ENCODE measurements at places on chromosomes 4 and X.

- no peak for DNase-seq
Measured at GRCh38 chr4:187283201-187283955, 559.7 kb upstream of the FAT1 start.

- no peak for DNase-seq
Measured at GRCh38 chr4:15884666-15885065, 53.9 kb downstream of the FGFBP1 start.

DNA sequence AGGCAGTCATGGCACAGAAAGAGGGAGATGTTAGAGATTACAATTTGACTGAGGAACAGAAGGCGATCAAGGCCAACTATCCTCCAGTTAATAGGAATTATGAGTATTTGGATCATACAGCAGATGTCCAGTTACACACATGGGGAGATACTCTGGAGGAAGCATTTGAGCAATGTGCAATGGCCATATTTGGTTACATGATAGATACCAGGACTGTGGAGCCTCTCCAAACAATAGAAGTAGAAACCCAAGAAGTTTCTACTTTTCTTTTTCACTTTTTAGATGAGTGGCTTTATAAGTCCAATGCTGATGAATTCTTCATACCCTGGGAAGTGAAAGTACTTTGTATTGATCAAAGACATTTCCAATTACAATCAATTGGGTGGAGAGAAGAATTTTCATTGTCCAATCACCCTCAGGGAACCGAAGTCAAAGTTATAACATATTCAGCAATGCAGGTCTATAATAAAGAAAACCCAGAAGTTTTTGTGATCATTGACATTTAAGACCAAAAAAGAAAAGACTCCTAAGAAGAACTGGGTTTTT, 139.1 kb downstream of the MAB21L2 start:
- DNase-seq = no peak

- no peak for DNase-seq
Measured at GRCh38 chr4:41400296-41400695, 137.7 kb upstream of the LIMCH1 start.

DNA sequence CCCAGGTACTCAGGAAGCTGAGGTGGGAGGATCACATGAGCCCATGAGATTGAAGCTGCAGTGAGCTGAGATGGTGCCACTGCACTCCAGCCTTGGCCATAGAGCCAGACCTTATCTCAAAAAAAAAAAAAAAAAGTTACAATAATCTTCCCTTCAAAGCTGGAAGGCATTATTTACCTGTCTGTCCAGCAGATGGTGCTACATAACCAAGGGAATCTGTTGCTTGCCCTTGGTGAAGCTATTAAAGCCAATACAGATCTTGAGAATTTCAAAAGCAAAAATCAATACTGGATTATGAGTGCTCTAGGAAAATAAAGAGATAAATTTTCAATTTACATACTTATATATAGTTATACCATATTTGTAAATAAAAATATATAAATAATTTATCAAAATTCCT, 25.9 kb downstream of the PKD2 start:
- DNase-seq = no peak

DNA sequence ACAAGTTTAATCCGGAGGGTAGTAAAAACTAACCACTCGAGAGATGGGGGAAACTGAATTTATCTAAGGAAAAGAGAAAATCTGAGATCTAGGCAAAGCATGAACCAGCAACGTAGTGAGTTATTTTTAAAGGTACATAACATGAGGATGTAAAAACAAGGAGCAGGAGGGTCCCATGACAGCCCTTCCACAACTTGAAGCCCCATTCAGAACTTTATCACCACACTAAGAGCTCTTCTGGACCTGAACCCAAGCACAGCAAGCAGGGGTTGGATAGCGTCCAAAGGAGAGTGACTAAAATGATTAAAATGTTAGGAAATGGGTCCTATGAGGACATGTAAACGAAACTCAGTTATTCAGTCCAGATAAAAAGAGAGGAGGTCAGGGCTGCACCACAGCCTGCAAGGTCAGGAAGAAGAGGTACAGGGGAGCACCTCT, 16.2 kb downstream of the SH3RF1 start:
- no peak for DNase-seq

DNA sequence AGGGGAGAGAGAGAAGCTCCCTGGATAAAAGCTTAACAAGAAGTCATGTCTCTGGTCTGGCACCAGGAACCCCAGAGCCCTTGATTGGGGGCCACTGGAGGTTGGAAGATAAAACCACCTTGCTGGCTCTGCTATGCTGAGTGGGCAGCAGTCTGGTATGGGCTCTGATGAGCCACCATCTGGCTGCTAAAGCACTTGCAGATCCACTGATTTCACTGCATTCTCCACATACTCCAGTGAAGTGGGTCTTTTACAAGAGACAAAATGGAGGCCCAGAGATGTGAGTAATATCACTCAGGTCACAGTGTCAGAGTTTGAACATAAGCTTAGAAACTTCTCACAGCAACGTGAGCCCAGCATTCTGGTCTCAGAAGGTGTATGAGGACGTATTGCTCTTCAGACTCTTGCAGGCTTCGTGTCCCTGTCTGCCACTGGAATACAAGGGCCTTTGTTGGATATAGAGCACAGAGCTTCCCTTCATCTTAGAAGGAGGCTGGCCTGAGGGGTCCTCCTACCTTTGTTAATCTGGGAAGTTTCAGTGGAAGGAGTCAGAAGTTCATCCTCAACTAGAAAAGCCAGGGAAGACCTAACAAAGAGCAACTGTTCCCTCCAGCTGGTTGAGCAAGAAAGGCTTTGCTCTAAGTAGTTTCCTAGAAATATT, 11.8 kb downstream of the CLDN2 start:
- DNase-seq = no peak

- no peak for DNase-seq
Measured at GRCh38 chrX:148037020-148037419, 55.9 kb downstream of the FMR1NB start.

- no peak for DNase-seq
Measured at GRCh38 chr4:52010986-52011385, 9.2 kb downstream of the LRRC66 start.

DNA sequence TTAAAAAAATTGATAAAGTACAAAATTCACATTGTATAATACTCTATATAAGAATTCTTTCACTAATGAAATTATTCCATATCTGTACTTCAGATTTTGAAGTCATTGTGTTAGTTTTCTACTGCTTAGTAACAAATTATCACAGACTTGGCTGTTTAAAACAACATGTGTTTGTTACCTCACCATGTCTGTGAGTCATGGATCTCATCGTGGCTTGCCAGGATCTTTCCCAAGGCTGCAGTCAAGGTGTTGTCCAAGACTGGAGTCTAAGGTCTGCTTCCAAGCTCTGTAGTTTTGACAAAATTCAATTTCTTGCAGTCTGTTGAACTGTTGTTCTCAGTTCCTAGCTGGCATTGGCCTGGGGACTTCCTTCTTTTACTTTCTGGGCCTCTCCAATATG, 1286.9 kb downstream of the ADGRL3 start:
- DNase-seq = no peak

GRCh38 chr4:41537292-41537890, 566 bp upstream of the LIMCH1 start:
- DNase-seq = no peak

DNA sequence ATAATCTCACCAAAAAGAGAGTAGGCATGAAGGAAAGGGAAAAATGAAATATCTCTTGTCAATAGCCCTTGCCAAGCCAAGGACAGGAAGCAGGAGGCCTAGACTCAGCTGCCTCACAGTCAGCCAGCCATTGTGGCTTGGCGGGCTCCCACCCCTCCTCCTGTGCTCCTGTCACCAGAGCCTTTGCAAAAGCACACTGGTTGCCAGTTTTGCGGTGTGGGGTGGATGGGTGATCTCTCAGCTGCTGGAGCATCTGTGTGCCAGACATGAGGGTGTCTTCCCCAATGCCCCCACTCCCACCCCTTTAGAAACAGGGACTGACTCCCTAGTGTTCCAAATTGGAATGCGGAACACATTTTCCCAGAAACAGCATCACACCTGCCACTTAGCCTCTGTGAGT, 26.1 kb downstream of the ARHGEF6 start:
- peak; percentile 78 for DNase-seq

- no peak for DNase-seq
Measured at GRCh38 chrX:31459361-31459760, 387.5 kb upstream of the FTHL17 start.

DNA sequence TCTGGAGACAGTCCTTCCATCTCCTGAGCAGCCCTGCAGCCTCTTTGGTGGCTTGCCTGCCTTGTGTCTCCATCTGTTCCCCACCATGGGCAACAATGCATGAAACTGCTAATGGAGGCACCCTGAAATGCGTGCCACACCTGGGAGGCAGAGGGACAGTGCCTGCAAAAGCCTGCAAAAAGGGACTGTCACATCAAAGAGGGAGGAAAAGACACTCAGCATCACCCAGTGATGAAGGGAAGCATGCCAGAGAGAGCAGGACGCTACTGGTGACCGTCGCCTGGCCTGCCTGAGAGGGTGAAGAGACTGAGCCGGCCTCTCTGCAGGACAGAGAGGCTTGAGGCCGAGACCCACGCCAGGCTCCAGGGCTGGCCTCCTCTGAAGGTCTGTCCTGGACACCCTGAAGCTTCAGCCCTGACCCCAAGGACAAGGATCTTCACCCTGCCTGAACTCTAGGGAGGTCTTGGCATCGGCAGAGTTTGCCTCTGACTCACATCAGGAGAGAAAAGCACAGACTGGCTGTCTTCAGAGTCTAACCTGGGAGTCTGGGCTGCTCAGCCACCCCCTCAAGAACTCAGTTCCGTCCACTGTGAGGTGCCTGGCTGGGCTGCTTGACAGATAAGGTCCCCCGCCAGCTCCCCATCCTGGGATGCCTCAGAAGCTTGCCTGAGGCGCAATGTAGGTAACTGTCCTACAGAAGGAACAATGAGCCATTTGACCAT, 8.1 kb downstream of the ACSL1 start:
- DNase-seq = no peak

- no peak for DNase-seq
Measured at GRCh38 chrX:97030947-97031346, 147.2 kb downstream of the RPA4 start.

DNA sequence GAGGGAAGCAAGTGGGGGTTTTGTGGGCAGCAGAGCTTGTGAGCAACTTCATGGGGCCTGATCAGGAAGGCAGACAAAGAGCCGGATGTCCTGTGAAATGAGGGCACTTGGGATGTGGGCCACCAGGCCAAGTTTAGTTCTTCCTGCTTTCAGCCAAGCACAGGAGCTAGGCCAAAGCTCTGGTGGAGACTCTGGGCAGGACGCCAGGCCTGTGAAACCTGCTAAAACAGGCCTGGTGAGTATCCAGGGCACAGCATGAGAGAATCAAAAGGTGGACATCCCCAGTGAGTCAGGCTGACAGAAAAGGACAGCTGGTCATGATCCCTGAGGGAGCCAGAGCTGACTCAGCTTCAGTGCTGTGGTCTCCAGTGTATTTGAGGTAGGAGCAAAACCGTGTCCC, 95.7 kb downstream of the NPNT start:
- DNase-seq = peak; percentile 54

- no peak for DNase-seq
Measured at GRCh38 chr4:89245459-89245858, 62.1 kb downstream of the GPRIN3 start.

DNA sequence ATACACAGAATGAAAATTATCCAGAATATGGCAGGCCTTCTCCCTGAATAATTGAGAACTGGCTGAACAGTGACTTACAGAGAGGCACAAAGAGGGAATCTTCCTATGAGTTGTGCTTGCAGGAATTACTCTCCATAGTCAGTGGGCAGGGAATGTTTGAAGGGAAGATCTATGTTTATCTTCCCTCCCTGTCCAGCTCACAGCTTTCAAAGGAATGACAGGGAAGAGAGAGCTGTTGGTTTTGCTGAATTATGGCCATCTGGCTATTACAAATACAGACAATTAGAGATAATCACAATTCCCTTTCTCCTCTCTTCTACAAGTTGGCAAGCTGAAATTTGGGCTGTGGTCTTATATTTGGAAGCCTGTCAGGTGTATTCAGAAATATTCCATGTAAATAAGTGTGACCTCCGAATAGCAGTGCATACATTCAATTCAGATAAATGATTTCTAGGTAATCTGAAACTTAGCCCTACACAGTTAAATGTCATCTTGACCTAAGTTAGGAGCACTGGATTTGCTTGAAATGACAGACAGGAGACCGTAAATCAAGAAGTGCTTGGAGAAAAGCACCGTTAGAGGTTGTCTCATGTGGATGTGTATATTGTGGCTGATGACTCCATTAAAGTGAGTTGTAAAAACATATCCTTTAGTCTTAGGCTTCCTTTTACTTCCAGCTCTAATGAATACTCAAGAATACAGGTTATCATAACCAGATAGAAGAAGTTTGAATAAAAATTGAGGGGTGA, 136.8 kb downstream of the C4orf33 start:
- no peak for DNase-seq

- DNase-seq = no peak
Measured at GRCh38 chrX:37638047-37638446, 47.5 kb upstream of the XK start.

DNA sequence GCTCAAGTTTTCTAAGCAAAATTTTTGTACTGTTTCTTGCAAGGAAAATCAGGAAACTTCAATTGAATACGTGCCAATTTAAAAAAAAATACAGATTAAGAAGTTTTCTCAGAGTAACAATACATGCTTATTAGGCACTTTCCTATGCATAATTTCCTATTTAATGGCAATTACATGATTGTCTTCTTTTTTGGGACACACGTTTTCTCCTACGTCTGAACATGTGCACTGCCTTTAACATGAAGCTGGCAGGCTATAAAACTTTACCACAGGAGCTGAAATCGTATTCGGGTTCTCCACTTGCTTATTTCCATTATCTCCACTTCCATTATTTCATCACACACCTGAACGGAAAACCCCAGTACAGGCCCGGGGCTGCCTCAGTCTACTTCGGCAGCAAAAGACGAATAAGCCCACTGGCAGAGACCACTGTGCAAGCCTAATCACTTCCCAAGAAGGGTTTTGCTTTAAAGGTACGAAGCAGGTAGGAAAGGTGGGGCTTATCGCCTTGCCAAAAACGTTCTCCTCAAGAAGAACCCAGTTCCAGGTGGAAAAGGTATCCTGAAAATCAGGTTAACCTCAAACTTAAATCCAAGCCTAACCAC, 575 bp downstream of the RCHY1 start:
- no peak for DNase-seq

DNA sequence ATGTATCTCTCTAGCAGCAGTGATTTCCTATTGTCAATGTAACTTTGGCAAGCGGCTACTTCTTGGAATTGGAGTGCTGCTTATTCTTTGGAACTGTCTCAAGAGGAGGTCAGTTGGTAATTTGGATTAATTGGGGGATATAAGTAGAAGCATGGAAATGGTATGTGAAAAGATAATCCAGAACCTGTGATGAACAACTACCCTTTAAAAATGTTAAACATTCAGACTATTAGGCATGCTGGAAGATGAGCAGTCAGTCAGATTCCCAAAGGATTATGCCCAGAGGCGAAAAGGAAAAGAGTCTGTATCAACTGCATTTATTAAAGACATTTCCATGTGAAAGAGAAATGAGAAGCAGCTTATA, 62.5 kb downstream of the SEC24D start:
- no peak for DNase-seq

DNA sequence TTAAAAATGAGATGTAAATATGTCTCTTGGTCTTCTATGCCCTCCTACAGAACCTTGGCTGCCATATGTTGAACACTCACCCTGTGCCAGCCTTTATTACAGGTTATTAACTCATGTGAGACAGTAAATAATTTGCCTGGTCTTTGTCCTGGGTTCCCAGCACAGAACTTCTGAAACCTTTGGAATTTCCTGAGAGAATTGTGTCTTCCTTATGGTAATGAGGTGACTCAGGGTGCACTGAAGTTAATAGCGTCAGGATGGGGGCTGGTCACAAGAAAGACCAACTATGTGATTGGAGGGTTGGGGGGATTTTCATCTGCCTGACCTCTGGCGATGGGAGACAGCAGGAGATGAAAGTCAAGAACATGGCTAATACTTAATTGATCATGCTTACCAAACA, 289.8 kb upstream of the STS start:
- no peak for DNase-seq
